Right renal cortex interstitium (tissue), 3 donors: ENCODE measurements at places on chromosomes 3 and 15. TPM values are rescaled to one million over a fixed set of nuclear protein-coding genes. Genes with fewer than 3 reads are reported as not detected.

Gene FBN1
- polyA plus RNA-seq = 80.9 TPM

DNA sequence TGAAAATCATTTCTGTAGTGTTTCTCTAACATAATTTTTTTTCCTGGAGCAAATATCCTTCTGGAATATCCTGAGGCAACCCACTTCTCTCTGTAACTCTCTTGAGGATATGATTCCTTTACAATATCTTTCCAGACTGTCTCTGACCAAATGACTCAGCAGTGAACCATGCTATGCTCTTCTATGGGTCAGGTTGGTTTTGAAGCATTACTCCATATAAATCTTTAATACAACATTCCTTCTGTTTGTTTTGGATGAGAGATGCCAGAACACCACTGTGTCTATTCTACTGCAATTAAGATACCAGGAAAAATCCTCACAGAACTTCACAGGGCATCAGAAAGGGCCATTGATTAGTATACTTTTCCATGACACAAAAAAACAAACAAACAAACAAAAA lies 626.4 kb upstream of the ZNF385D start:
- no peak for DNase-seq

GRCh38 chr3:169131690-169132464 lies 531.6 kb downstream of the MECOM start:
- DNase-seq = no peak

- DNase-seq = no peak
Measured at GRCh38 chr3:111311709-111312235, 230.2 kb upstream of the CD96 start.

GRCh38 chr15:74730619-74731316 lies 5.4 kb upstream of the CYP1A1 start:
- no peak for DNase-seq

Gene C3orf62
- polyA plus RNA-seq = 9.4 TPM

Gene PLIN1
- polyA plus RNA-seq = 0.86 TPM

Gene ERC2
- polyA plus RNA-seq = 3.7 TPM

Gene MESP2
- polyA plus RNA-seq = 0.58 TPM

Gene CTXND1
- 10.8 TPM for polyA plus RNA-seq
